ENCODE measurements at places on chromosomes 3 and 15.

GRCh38 chr15:32867313-32867626 lies 149.5 kb downstream of the GREM1 start:
- no peak for DNase-seq

GRCh38 chr3:22507709-22508108 lies 695.4 kb upstream of the UBE2E2 start:
- no peak for DNase-seq

DNA sequence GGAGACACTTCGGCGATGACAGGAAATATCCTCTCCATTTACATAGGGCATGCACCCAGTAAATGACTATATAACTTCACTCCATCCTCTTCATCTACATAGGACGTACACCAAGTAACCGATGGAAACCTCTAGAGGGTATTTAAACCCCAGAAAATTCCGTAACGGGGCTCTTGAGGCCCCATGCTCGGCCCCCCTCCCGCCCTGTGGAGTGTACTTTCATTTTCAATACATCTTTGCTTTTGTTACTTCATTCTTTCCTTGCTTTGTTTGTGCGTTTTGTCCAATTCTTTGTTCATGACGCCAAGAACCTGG lies 7.5 kb upstream of the FAM107A start:
- no peak for DNase-seq

DNA sequence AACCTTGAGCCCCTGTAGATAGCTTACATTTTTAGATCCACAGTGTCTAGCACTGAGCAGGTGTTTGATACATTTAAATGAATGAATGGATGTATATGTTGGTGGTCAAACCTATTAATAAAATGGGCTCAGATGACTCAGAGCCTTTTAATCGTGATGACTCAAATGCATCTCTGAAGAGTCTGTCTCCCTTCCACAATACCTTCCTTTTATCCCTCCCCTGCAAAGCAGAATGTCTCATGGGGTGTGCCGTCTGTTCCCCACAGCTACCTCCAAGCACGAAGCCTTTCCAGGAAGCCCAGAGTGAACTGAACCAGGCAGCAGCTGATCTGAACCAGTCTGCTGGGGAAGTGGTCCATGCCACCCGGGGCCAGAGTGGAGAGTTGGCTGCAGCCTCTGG lies 303.5 kb upstream of the TPM1 start:
- DNase-seq = no peak

DNA sequence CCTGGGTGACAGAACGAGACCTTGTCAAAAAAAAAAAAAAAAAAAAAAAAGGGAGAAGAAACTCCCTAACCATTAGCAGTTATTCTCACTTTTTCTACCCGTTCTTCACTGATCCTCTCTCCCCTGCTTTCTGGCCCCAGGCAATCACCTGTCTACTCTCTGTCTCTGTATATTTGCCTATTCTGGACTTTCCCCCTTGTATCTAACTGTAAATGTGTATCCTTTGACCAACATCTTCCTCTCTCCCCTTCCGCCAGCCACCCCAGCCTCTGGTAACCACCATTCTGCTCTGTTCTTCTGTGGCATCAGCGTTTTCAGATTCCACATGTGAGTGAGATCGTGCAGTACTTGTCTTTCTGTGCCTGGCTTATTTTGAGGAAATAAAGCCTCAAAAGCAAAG lies 6.9 kb downstream of the CYFIP1 start:
- no peak for DNase-seq

DNA sequence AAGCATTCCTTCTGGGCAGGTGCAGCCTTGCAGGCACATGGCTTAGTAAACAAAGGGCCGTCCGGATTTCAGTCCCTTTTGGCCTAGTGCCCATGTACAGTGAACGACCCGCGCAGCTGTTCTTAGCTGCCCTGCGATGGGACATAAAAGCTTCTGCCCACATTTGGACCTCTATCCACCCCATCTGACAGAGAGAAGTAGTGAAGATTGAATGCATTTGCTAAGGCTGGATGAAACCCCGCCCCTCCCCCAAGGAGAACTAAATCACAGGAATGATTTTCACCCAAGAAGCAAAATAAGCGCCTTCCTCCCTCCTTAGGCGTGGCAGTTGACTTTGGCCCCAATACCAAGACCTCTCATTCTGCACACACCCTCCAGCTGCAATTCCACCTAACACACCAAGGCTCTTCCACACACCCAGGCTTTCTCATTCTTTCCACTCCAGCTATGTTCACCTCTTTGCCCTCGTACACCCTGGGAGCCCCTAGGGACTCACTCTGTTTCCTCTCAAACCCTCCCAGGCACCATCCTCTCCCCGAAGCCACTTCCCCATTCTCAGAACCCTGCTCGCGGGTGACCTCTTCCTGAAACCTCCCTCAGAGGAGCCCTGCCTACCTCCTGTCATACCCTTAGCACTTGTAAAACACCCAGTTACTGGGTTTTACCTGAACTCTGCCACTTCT lies 14.1 kb upstream of the HRH1 start:
- no peak for DNase-seq

DNA sequence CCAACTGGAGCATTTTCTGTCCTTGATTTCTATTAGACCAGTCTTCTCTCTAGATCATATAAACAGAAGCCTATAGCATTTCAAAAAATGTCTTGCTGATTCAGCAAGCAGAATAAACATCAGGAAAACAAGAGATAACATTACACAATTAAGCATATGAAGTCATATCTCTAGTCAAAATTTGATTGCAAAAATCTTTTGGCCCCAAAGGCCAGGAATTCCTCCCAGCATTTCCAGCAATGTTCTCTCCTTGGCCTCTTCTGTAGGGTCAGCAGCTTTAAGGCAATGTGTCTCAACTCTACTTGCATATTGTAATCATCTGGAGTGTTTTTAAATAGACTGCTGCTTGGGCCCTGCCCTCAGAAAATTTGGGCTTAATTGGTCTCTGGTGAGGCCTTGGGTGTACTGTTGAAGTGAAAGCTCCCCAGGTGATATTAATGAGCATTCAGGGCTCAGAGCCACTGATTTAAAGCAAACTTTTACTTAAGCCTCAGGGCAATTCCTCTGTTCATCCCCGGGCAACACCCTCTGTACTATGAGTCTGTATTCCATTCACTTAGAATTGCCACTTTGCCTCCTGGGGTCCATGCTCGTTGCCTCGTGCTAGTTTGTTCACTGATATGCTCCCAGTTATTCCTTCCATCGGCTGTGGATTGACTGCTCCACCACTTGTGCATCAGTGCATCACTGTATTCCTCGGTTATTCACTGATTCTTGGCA lies 1072.6 kb downstream of the ROBO2 start:
- no peak for DNase-seq

- DNase-seq = no peak
These were observed 243.3 kb downstream of the FAM43A start for GRCh38 chr3:194928831-194929577.

DNA sequence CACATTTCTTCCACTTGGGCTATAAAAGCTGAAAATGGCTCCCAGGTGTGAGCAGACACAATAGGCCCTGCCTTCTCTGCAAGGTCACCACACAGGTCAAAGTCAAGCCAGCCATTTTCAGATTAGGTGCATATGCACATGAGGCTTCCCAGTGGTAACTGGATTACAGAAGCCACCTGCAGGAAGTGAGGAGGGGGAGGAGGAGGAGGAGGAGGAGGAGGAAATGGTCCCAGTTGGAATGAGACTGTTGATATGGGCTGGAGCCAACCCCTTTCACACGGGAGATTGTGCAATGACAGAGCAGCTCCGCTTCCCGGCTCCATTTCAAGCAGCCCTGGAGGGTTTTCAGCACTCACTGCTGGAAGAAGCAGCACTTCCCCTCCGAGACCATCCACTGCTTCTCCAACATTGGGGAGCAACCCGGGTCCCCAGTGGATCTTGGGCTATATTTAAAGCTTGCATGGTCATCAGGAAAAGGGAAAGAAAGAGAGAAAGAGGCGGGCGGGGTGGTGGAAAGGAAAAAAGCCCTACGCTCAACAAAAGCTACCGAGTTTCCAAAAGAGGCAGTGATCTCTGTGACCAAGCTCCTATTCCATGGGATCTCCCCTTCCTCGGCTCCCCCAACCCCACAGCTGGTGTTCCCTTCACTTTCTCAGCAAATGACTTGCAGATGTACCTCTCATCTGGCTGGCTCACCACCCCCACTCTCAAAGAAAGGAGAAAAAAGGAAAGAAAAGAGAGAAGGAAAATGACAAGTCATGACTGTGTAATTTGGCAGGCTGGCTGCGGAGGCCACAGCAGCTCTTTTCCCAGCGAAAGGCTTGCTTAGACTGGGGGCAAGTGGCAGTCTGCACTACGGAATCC lies 58.3 kb downstream of the LRIG1 start:
- no peak for DNase-seq

DNA sequence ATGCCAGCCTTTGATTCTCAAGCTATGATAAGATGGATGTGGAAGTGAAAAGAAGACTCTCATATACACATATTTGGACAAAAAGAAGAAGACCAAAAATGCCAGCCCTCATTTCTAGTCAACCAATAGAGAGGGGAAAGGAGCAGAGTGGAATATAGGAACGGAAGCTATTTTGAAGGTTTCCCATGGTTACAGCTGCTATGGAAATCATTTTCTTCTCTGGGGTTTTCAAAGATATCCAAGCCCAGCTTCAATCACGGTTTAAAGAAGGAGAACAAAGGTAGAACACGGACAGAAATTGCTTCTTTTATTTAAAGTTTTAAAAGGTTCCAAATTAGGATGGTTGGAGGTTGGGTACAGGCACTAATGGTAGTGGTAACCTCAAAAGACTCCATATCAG lies 181.0 kb upstream of the PRICKLE2 start:
- DNase-seq = no peak

DNA sequence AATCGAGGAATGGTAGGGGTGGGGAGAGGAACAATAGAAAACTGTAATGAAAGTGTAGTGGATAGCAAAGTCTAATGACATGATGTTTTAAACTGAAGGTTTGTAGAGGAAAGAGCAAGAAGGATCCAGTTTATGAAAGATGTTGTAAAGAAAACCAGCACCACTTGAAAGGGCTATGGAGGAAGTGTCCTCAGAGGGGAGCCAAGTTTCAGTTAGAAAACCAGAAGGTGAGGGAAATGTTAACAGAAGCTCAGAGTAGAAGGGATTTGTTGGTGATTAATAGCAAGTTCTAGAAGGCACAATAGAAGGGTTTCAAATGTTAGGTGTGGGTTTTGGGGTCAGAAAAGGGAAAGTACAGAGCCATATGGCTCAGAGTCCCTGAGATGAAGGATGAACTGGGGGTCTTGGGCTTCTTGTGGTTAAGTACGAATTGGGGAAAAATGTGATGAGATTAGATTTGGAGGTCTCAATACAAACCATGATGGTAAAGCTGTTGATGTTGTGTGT lies 33.8 kb upstream of the LRRC58 start:
- no peak for DNase-seq

DNA sequence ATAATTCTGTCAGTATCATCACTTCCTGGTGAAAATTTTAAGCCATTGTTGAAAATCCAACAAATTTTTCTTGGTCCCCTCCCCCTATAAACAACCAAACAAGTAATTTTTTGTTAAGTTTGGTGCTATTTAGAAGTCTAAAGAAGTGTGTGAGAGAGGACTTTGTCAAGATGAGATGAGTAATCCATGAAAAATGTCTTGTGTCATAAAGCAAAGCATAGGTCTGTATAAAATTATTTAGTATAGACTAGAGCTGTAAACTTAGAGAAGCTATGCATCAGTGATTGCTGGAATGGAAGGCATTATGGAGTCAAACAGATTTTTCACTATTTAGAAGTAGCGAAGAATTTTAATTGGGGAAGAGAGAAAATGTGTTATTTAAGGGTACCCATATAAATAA lies 31.4 kb downstream of the MAPK6 start:
- DNase-seq = no peak

DNA sequence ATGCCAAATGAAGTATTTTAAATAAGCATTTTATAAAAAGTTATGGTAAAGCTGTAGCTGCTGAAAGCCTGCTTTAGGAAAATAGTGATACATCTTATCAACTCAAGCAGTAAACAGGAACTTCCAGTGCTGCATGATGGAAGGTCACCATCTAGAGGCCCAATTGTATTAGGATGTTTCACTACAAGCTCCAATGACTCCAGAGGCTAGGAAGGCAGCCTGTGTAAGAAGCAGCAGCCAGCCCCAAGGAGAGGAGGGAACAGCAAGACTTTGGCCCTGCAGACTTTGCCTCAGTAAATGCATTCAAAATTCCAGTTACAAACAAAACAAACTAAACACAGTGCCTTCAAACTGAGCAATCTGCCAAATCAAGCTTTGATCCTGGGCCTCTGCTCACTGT lies 32.1 kb downstream of the ILDR1 start:
- no peak for DNase-seq

- DNase-seq = no peak
These were observed 212.1 kb downstream of the ATP8B4 start for GRCh38 chr15:49906966-49907365.

GRCh38 chr15:94584833-94585244 lies 353.5 kb downstream of the MCTP2 start:
- DNase-seq = peak; percentile 13

DNA sequence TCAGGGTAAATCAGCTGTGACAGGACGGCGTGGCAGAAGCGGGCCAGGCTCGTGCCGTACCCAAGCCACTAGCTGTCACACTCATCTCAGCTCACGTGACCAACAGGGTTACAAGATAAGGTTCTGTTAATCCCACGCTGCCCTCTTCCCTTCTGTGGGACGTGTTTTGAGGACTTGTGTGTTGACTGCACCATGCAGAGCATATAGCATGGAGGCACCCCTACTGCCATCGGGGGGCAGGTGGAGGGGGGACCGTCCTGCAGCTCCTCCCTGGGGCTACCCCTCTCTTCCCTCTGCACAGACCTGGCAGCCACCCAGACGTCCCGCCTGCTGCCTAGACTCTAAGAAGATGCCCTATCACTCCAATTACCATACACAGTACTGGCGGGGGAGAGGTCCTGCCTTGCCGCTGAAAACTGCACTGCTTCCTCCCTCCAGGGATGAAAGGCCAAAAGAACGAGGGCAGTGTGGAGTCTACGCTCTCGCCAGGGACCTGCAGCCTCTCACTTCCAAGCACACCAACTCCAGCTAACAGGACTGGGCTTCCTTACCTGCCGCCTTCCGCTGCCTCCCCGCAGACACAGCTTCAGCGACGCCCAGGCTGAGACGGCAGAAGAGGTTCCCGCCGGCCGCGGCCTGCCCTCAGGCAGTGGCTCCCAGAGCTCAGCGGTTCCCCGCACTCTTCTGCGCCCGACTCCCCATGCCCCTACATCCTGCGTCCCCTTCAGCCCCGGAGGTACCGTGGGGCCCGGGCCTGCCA lies at the start of gene TNK2:
TSS of gene TNK2 (minus strand) at position 618 of the 760 bp plus-strand sequence. CDS start 19,963 bp downstream, outside the sequence.
- no peak for DNase-seq

GRCh38 chr3:115403786-115404185 lies 219.5 kb upstream of the GAP43 start:
- no peak for DNase-seq

DNA sequence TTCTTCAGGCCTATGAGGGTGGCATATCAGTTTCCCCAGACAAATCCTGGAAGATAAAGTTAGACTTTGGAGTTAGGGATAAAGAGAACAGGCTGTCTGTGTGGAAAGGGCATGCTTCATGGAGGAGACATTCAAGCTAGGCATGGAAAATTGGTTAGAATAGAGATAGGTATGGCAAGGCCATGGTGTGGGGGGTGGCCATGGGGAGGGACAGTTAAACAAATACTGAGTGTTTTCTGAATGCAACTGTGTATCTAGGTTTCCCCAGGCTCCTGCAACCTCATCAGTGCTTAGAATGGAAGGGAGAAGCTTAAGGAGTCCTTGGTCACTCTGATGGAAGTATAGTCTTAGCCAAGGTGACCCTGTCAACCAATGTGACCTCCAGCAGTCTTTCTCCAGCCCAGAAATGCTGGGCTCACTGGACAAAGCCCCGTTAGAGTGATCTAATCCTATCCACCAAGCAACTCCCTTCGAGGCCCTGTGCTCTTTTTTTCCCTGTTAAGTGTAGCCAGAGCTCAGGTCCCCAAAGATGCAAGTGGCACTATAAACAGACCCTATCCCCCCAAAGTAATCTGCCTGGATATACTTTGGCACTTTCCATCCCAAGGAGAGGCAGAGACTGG lies 5.5 kb upstream of the PKM start:
- DNase-seq = no peak

Data from stimulated activated CD4-positive, alpha-beta T cell treated with anti-CD3 and anti-CD28 coated beads, Interleukin-1b, Interleukin-23, amount 100 ng/mL, for 4 hours (primary cell).